Activated CD4-positive, alpha-beta T cell treated with anti-CD3 and anti-CD28 coated beads for 48 hours (primary cell): ENCODE measurements at places on chromosomes 11 and 22.

- DNase-seq: no peak
Observed at GRCh38 chr11:44338698-44339529, 29.0 kb upstream of the ALX4 start.

GRCh38 chr11:116176484-116177005, 596.2 kb downstream of the BUD13 start:
- no peak for DNase-seq

GRCh38 chr11:128616161-128616560, 28.8 kb upstream of the ETS1 start:
- no peak for DNase-seq

GRCh38 chr11:12827929-12828812, 153.9 kb downstream of the TEAD1 start:
- DNase-seq: no peak

DNA sequence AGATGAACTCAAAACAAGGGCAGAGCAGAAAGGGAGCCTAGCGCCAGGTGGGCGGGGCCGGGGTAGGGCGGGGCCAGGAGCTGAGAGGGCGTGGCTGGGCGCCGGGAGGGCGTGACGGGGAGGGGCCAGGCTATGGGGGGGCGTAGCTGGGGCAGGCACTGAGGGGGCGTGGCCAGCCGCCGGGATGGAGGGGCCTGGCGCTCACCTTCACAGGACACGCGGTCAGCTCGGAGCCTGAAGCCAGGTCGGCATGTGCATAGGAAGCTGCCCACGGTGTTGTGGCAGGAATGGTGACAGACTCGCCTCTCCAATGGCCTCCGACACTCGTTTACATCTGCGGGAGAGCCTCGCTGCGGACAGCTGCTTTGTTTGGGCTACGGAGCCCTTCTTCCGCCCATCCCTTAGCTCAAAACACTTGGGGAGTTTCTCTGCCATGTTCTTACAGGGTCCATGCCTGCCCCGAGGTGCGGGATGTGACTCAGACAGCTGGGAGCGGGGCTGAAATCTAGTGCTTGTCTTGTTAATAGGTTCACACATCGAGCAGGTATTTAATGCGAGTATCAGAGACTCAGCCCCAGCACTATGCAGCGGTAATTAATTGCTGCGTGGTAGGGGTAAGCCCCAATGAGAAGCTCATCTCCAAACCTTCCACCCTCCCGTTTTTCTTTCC, 13.4 kb downstream of the VWCE start:
- DNase-seq: peak; percentile 62

DNA sequence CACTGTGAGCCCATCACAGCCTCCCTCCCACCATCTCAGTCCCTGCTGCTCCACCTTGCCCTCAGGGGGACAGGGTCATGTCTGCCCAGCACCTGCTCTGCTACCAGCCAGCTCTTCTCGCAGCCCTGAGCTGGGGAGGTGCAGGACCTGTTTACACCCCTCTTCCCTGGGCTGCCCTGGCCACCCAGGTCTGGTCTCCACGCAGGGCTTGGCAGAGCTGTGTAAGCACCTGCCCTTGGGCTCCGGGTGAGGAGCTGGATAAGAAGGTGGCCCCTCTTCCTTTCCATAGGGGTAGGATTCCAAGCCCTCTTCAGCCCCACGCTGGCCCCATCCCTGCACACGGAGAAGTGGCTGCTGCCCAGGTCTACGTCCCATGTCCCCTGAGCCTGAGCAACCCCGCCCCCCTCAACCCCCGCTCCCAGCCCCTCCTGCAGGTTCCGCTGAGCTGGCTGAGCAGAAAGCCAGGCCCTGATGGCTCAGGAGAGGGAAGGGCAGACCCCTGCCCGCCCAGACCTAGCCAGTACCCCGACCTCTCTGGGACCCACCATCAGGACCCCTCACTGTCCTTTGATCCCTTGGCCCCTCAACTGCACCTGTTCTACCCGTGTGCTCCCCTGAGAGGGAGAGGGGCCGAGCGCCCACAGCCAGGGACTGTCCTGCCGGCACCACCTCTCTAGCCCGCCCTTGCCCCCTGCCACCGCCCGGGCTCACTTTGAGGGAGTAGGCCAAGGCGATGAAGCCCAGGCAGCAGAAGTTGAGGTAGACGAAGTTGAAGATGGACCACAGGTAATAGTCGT, 3.2 kb downstream of the IFITM10 start:
- DNase-seq: no peak

- no peak for DNase-seq
Observed at GRCh38 chr11:78223320-78223954, 34.7 kb downstream of the USP35 start.

- DNase-seq: no peak
Observed at GRCh38 chr11:26018336-26018735, 313.6 kb upstream of the ANO3 start.

DNA sequence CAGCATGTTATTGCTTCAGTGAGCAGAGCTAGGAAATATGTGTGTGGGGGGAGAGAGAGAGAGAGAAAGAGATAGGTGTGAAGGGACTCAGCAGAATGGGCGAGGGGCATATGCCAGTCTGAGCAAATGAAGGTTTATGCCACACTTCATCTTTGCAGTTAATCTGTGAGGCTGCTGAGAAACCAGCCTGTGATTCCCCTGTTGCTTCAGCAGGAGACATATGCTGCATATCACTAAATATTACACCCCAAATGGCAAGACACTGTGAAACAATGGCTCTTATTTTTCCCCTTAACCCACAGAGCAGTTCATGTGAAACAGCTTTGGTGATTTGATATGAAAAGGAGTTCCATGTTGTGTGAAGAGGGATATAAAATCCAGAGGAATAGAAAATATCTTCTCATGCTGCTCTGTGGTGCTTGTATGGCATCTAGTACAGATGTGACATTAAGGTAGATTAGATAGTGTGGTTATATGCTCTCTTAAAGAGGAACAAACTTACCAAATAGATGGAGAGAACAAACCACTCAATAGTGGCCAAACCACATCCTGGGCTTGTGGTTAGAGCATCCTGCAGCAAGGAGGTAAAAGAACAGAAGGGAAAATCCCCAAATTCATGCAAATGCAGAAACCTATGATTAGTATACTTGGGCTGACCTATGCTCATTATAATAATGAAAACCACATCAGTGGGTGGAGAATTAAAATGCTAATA, 864.2 kb downstream of the FAM181B start:
- peak; percentile 86 for DNase-seq

DNA sequence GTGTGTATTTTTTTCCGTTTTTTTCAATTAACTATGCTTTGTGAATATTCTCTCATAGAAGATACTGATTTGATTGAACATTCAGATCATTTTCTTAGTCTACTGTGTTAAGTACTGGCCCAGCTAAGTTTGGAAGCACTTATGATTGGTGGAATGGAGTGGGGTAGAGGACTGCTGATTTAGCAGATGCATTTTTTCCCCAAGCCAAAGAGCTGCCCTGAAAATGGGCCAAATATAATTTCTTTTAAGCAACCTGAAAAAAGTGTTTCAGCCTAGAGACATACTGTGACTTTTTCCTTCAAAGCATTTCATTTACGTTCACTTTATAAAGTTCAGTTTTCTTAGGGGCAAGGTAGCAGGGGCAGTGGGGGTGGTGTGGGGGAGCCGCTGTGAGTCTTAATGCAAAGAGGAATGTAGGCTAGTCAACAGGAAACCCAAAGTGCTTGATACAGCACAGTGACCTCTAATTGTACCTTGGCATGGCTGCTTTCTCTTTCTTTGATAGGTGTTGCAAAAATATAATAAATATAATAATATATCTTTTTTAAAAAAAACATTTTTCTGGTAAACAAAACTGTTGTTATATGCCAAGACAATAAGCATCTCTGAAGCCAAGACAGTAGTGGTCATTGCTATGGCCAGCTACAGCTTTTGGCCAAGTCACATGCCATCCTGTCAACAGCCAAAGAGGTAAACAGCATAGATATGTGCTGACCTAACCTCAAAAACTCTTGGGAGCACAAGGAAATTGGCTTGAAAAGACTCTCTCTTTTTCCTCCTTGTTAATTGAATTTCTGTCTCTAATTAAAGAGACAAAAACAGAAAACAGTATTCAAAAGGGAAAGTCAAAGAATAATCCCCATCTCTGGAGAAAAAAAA, 58.8 kb downstream of the LIF start:
- no peak for DNase-seq

DNA sequence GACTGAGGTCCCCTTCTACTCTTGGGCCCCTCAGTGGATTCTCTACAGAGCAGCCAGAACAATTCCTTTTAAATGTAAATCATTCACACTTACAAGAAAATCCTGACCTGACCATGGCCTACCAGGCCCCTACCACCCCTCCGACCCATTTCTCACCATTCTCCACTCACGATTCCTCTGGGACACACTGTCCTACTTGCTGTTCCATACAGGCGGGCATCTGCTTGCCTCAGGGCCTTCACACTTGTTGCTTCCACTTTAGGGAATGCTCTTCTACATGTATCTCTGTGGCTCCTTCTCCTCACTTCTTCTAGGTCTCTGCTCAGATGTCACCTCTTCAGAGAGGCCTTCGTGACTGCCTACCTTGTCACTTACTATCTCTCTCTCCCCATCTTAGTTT, 3.4 kb downstream of the USH1C start:
- no peak for DNase-seq

DNA sequence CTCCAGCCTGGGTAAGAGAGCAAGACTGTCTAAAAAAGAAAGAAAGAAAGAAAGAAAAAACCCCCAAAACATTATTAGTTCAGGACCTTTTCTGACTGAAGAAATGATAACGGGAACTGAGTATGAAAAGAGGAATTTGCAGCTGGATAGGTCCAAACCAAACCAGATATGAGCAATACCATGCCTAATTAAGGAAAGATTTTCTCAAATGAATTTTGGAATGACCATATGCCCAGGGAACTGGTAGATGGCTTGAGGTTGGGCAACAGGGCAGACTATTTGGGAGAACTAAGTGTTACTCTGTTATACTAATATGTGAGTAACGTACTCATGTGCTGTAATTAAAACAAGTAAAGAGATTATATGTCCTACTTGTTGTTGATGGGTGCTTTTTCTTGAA, 186.1 kb downstream of the TMEM135 start:
- DNase-seq: no peak

GRCh38 chr11:18723991-18724390, 2.0 kb downstream of the IGSF22 start:
- no peak for DNase-seq

DNA sequence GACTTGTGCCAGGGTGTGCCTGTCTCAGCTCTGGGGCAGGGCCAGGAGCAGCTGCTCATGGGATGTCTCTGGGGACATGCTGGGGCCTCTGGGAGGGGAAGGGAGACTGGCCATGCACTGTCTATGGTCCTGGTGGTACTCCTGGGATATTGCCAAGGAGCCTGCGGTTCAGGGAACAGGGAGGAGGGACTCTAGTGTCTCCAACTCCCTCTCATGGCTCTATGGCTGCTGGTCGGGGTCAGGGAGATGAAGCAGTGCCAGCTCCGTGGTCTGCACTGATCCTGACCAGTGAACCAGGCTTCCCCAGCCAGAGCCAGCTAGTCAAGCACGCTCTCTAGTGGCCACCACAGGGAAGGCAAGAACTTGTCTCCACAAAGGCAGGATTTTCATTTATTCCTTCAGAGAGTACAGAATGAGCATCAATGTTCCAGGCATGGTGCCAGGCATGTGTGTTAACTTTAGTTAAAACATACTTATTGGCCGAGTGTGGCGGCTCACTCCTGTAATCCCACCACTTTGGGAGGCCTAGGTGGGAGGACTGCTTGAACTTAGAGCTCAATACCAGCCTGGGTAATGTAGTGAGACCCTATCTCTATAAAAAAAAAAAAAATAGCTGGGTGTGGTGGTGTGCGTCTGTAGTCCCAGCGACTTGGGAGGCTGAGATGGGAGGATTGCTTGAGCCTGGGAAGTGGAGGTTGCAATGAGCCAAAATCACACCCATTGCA, 2.5 kb upstream of the BEST1 start:
- DNase-seq: peak; percentile 79

GRCh38 chr11:81674211-81674610, 1059.5 kb downstream of the FAM181B start:
- DNase-seq: no peak

- no peak for DNase-seq
Observed at GRCh38 chr11:89493431-89493830, 2.3 kb upstream of the NOX4 start.

DNA sequence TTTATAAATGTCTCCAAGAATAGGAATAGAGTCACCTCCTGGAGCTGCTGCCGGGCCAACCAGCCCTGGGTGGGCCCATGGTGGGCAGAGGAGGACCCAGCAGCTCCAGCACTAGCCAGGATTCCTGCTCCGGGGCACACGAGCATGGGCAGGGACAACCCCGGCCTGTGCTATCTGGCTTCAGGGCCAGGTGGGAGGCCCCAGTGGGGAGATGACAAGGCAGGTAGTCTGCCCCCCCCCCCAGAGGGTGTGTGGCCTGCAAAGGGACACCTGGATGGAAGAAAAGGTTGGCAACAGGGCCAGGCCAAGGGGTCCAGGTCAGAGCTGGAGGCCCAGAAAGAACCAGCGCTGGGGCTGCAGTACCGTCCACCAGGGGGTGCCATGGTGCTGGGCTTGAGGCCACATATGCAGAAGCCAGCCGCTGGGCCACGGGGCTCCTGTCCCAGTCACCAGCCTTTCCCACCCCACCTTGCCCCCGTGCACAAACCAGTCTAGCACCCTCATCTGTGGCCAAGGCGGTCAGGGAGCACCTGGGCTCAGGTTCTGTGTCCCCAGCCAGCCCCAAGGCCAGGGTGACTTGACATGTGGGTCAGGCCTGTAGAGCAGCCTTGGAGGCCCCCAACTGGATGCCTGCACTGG, 3.4 kb downstream of the TSPAN32 start:
- DNase-seq: peak; percentile 92

DNA sequence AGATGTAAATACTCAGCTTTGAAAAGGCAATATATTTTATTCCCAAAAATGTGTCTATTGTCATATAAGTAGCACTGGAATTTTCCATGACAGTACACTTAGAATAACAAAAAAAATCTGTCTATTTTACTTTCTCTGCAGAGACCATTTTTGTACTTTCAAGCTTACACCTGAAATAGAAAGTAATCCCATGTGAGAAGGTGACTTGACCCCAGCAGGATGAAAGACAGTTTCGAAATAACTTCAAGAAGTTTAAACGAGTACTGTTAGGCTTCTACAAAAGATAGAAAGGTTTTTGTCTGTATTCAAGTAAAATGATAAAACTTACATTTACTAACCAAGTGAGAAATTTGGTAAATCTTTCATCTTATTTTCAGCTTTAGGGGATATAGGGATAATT, 259.9 kb upstream of the CTSC start:
- no peak for DNase-seq

GRCh38 chr11:69551963-69552362, 70.5 kb downstream of the LINC01488 start:
- no peak for DNase-seq

DNA sequence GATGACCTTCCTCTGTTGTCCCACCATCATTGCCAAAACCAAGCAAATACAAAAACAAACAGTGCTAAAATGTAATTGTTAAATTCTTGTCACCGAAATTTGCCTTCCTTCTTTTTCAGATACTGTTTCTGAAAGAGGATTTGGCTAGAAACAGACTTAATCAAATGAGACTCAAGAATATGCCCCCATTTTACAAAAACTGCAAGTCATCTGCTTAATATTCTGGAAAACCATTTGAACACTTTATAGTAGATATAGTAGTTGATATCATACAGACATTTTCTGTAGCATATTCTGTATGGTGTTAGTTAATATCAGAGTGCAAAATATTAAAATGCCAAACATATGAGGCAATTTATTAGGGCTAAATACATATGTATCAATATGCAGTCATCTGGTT, 3.5 kb downstream of the OR5M1 start:
- DNase-seq: no peak

- DNase-seq: no peak
Observed at GRCh38 chr22:45329530-45329936, 19.8 kb downstream of the FAM118A start.

GRCh38 chr11:95715777-95716241, 73.8 kb downstream of the FAM76B start:
- peak; percentile 64 for DNase-seq

GRCh38 chr11:6737872-6738466, 33.8 kb downstream of the OR2AG2 start:
- peak; percentile 76 for DNase-seq
